ENCODE measurements at places on chromosomes 16 and 17.
A peak's percentile ranks its signal among the peaks of the same experiment; 100 is the strongest.

DNA sequence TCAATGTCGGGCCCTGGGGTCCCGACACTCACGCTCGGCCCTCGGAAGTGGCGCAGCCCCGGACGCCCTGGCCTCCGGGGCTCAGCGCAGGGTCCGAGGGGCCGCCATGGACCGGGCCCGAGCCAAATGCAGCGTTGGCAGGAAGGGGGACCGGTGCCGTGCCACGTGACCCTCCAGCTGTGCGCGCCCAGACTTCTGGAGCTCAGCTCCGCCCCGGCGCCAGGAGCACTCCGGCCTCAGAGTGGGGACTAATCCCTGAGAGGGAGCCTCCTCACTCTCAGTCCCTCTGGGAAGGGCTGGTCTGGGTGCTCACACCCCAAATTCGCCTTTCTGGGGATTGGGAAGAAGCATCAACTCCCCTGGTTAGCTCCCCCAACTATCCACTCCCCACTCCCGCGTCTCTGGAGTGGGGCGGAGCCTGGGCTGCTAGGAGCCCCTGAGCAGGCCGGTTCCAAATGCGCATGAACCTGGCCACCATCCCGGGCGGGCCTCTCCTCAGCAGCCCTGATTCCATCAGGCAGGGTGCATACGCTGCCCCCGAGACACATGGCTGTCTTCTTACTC, at the start of gene B3GNT9:
B3GNT9 (minus strand) TSS at position 166 of the 564 bp plus-strand sequence. CDS start 513 bp downstream, outside the sequence.
- DNase-seq, result no peak

GRCh38 chr17:65013613-65014391, 42.7 kb downstream of the GNA13 start:
- DNase-seq, result no peak

GRCh38 chr17:54901230-54901822, 674 bp downstream of the TOM1L1 start:
- no peak for DNase-seq

- no peak for DNase-seq
Observed at GRCh38 chr16:17503331-17503730, 32.6 kb upstream of the XYLT1 start.

- peak; percentile 83 for DNase-seq
Observed at GRCh38 chr17:79741751-79742588, 11.2 kb downstream of the ENPP7 start.

GRCh38 chr16:58306327-58306726, 11.5 kb upstream of the PRSS54 start:
- DNase-seq, result peak; percentile 59

DNA sequence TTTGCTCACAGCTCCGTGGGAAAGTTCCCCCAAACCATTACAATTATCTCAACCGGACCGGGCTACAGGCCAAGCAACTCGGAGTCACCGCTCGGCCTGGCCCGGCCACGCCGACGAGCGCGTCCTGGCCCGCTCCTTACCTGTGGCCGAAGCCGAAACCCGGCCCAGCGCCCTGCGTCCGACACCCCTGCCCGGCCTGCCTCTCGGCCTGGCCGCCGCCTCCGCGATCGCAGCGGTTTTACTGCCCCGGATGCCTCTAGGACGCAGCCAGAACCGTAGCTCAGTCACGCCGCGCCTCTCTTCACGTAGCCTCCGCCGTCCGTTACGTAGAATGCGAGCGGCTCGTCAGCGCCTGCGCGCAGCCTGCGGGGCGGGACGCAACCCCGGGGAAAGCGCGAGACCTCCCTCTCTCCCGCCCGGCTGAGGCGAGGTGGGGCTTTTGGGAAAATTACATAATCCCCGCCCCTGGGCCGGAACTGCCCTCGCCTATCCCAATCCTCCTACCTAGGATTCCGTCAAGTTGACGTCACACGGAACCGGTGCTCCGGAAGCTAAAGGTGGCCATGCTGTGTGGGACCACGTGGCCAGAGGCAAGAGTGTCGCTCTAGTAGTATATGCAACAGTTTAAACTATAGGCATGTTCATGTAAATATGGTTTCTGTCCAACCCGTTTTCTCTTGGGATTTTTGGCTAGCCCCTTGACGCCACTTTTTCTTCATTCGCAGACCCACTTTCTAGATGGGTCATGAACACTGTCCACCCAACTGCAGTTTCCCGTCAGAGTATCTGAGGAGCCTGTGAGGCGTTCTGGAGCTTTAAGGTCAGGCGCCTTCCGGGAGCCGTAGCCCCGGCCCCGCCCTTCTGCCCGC, at the start of gene CCDC47:
CCDC47 (minus strand) TSS at position 326 of the 869 bp plus-strand sequence. CDS start 7,422 bp downstream, outside the sequence.
- peak; percentile 99 for DNase-seq

GRCh38 chr17:74211141-74211911, 2.0 kb upstream of the TTYH2 start:
- no peak for DNase-seq

DNA sequence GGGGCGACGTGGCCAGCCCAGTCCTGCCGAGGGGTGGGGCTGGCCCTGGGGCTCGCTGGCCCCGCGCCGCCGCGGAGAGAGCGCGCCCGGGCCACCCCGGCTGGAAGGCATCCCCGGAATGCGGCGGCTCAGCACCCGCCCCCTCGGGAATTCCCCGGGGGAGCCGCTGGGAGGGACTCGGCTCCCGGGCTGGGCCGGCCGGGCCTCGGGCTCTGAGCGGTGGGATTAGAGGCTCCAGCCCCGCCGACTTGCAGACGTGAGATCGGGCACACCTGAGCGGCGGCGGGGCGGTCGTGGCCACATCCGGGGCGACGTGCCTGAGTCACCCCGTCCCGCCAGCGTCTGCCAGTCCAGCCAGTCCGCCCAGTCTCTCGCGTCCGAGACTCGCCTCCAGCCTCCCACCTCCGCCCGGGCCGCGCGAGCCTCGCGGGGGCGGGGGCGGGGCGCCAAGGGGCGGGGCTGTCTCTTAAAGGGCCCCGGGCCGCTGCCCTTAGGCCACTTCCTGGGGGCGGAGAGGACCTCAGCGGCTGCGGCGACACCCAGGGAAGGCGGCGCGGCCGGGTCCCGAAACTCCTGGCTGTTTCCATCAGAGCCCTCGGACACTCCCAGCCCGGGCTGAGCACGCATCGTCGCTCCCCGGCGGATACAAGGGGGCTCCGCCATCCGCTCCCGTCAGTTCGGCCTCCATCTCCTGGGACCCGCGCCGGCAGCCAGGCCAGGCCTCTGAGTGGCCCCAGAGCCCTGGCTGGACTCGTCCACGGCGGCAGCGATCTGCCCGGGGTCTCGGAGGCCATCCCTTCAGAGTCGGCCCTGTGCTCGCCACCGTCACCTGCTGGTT, at the start of gene KCTD11:
KCTD11 (plus strand) TSS at position 498 of the 838 bp plus-strand sequence.
- DNase-seq, result no peak

GRCh38 chr17:39402890-39403605, 1.6 kb upstream of the FBXL20 start:
- DNase-seq, result no peak
